Fibroblast of the aortic adventitia (primary cell): ENCODE measurements at places on chromosomes 5 and 9.

GRCh38 chr5:121292664-121293063 is 559.0 kb upstream of the FTMT start:
- no peak for DNase-seq

DNA sequence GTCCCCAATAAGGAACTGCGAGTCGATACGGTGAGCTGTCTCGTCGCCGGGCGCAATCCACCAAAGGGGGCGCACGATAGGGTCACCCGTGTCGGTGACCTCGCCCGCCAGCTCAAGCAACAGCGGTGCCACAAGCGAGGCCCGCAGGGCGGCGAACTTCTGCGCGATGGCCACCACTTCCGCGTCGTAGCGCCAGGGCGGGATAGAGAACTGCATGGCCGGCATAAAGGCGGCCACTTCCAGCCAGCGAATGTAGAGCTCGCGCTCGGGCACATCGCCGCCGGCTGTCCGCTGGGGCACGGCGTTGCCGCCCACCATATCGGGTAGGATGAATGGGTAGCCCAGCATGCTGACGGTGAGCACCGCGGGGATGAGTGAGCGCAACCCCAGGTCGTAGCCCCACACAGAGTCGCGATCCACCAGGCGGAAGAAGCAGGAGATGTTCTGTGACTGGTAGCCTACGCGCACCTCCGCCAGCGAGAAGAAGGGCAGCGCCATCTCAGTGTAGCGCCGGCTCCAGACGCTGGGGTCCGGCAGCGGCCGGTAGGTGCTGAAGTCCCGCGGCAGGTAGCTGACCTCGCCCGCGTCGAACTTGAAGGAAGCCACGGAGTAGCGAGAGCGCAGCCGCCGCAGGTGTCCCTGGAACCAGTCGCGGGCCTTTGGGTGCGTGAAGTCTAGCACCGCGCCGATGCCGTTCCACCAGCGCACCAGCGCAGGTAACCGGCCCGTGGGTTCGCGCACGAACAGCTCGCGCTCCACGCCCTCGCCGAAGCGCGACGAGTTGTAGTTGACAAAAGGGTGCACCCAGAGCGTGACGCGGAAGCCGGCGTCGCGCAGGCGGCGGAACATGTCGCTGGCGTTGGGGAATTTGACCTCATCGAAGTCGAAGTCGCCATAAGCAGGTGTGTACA is 5.5 kb downstream of the MYORG start:
- DNase-seq, result no peak

GRCh38 chr9:114207034-114207810 is 51.9 kb downstream of the COL27A1 start:
- DNase-seq, result no peak

- no peak for DNase-seq
These were observed 76.0 kb downstream of the ERBIN start for GRCh38 chr5:66002415-66002814.

DNA sequence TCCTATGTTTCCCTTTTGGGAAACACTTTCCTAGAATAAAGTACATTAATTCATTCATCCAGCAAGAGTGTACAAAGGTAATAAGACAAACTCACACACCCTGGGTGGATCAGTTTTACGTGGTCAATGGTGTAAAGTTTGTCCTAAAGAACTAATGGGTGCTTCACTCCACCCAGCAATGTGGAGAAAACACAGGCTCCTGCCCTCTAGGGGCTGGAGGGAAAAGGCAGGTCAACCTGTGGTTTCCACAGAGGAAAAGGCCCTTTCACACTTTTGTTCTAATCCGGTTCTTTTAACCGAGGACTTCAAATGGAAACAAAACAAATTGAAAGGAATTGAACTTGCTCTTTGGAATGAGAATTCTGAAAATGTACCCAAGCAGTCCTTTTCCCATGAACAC is 80.9 kb upstream of the SPOCK1 start:
- no peak for DNase-seq
